Activated naive CD4-positive, alpha-beta T cell treated with anti-CD3 and anti-CD28 coated beads, Interleukin-2, amount 50 U/mL, for 72 hours (primary cell): ENCODE measurements at places on chromosomes 4 and X. TPM values are rescaled to one million over a fixed set of nuclear protein-coding genes. Genes with fewer than 3 reads are reported as not detected.

Gene L1CAM
- 1.8 TPM for total RNA-seq

DNA sequence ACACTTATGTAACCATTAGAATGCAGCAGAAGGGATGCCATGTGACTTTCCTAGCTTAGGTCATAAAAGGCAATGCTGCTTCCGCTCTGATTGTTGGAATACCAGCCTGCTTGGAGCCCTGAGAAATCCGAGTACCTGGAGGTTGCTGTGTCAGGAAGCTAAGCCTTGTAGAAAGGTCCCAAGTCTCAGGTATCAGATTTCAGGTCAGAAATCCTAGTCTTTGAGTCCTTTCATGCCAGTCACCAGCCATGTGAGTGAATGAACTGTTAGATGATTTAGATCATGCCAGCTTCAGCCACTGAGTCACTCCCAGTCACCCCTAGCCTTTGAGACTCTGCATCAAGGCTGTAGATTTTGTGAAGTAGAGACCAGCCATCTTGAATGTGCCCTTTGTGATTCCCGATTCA, 23.5 kb downstream of the RAP1GDS1 start:
- no peak for DNase-seq

DNA sequence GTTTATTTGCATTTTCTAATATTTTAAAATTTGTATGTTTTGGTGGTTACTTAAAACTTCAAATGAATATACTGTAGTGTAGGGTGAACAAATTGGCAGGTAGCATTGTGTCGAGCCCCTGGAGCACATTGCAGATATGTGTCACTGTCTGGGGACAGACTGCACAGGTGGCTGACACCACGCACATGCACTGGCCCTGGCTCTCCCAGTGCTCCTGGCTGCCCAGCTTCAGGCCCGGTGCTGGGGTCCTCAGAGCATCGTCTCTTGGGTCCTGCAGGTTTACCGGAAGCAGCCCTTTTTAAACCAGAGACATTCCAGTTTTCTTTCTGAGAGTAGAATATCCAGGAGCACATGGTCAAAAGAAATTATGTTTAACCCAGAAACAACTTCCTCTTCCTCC, 15.6 kb downstream of the BST1 start:
- no peak for DNase-seq

DNA sequence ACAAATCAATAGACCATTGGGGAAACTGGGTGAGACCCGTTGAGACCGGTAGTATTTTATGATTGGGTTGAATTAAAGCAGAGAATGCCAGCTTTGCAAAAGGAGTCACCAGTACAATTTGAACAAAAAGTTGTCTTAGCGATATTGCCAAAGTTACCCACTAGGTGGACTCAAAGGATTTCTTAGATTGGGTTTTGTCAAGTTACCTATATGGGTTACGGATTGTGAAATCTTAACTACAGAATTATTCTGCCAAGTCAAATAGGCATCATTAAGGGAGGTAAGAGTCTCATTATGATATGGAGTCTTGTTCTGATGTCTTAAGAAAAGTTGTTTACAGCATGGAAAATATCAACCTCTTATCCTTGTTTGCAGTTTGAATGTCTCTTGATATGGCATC, 15.0 kb upstream of the CT47A1 start:
- DNase-seq, result no peak

DNA sequence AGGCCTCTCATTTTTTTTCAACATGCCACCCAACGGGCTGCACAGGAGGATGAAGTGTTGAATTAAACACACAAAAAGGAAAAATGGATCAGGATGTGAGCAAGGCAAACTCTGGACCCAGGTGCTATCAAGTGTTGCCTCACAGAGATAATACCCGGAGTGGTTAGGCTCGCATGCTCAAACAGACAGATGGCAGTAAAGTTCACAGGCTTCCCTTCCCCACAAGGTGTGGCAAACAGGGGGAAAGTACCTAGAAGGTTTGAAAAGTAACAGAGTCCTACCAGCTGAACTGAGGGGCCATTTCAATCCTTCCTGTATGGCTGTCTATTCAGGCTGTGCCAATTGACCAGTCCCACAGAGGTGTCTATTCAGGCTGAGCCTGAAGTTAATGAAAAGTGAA, 123.9 kb upstream of the GC start:
- no peak for DNase-seq

DNA sequence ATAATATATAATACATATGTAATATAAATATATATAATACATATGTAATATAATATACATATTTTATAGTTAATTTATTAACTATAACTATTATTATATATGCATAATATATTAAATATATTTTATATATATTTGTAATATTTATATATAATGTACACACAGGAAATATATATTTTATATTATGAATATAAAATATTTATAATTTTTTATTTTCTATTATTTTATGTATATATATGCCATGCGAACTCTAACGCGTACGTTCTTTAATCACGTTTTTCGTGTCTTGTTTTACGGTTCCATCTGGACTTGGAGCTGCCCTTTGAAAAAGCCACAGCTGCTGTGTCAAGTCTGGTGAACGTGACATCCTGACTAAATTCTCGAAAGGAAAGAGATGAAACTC, 332.1 kb downstream of the ASMT start:
- DNase-seq, result no peak

DNA sequence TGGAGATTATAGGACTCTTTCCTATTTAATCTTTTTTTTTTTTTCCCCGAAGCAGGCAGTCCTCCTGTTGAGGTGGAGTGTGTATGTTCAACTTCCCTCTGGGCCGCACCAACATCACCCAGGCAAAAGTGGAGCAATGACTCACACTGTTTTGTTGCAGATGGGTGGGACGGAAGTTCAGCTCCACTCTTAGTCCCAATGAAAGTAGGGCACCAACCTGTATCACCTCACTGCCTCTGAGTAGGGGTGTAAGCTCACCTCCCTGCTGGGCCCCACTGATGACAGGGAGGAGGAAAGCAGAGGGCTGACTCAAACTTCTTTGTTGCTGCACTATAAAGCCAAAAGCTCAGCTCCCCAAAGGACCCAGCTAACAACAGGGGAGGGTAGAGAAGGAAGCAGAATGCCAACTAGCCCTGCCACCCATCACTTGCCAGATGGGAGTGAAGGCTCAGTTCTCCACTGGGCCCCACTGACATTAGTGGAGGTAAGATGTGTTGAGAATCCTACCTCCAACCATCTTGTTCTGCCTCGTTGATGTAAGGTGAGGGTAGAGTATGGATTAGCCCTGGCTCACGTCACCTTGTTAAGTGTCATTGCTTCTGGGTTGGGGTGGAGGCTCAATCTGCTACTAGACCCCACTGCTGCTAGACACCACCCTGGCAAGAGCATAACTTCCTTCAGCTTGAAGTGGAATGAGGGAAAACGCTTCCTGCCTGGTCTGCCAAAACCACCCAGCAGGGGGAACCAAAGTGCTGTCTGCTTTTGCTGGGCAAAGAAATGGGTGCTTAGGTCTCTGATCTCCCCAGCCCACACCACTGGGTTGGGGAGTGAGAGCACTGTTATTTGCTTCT, 14.1 kb downstream of the RPS6KA3 start:
- DNase-seq, result peak; percentile 56

DNA sequence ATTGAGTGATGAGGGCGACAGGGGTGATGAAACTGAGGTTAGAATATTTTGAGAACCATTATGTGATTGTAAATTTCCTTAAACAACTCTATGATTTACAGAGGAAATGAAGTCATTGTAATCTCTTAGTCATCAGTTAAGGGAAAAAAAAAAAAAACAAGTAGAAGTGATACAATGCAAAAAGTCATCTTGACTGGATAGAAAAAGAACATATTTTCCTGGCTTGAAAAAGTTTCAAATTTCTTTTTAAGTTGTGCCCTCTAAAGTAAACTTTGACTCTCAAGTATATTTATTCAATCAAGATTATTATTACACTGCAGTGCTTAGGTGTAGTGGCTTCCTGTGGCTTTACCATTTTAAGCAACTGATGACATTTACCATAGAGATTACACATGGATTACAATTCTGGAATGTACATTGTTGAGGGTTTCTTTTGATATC, 40.6 kb downstream of the GABRB1 start:
- no peak for DNase-seq
